ENCODE measurements at places on chromosomes 6 and 20.

- no peak for DNase-seq
Observed at GRCh38 chr6:146915671-146916127, 288.5 kb upstream of the STXBP5 start.

GRCh38 chr6:150666071-150666470 lies 66.4 kb downstream of the PLEKHG1 start:
- no peak for DNase-seq

GRCh38 chr20:63351811-63352591 lies 9.1 kb downstream of the CHRNA4 start:
- no peak for DNase-seq

DNA sequence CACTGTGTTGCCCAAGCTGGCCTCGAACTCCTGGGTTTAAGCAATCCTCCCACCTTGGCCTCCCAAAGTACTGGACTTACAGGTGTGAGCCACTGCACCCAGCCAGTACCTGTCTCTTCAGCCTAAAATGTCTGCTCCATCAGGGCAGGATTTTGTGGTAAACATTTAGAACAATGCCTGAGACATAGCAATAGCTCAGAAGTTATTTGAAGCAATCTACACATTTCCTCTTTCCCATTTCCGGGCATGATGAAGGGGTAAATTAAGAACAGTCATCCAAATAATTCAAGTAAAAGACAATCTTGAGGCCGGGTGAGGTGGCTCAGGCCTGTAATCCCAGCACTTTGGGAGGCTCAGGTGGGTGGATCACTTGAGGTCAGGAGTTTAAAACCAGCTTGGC lies 69.0 kb upstream of the ZNF217 start:
- no peak for DNase-seq

- no peak for DNase-seq
Observed at GRCh38 chr20:54173653-54174456, at the start of gene CYP24A1. Gene CYP24A1 (minus strand): TSS chr20:54173986. CDS start chr20:54173579, 407 bp downstream.

Data from stimulated activated CD4-positive, alpha-beta T cell treated with anti-CD3 and anti-CD28 coated beads, Interleukin-12 subunit alpha, Interleukin-12 subunit beta, amount 100 ng/mL, for 24 hours (primary cell).